Urothelium cell line (cell line): ENCODE measurements at places on chromosomes 3 and 15.

GRCh38 chr3:38003371-38003816, 12.8 kb downstream of the VILL start:
- DNase-seq: peak; percentile 68

DNA sequence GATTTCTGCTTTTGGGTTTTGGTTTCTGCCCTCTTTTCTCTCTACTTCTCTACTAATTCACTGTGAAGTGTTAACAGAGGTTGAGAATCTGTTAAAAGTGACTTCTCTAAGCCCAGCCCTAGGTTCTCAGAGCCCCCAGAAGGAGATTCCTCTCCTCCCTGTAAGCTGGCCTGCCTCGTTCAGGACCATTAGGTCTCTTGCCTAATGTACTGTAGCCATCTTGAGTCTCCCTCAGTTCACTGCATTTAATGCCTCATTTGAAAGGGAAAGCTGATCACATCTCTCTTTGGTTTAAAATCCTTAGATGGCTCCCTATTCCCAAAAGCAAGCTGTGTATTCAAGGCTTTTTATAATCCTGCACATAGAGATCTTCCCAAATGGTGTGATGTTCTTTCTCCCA, 16.3 kb downstream of the RTP1 start:
- no peak for DNase-seq

DNA sequence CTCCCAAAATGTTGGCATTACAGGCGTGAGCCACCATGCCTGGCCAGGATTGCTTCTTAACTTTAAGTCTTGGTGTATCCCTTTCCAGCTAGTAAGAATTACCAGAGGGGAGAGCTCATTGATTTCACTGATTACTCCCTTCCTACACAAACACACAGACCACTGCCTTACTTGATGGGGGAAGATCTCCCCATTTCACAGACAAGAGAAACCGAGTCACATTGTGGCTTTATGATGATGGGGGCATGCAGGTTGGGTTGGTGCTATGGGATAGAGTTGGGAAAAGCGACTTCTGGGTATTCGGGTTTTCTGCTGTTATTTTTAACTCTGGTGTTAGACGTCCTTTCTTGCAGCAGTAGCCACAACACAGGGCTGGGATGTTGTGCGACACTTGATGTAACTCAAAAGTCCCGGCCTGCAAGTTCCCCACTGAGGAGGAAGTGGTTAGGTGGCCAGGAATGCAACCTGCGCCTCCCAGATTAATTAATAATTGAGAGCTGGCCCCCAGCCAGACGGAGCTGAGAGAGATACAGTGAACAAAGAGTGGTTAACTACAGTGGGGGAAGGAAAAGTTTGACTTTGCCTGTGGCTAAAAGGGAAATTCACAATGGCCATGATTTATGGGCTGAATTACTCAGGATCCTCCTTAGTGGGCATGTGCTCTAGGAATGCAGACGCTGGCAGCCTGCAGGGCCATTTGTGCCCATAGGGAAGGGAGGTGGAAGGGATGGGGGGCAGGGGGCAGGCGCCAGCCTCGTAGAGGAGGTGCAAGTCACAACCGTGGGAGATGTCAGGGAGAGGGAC, 63.6 kb downstream of the SMAD6 start:
- DNase-seq: peak; percentile 86

DNA sequence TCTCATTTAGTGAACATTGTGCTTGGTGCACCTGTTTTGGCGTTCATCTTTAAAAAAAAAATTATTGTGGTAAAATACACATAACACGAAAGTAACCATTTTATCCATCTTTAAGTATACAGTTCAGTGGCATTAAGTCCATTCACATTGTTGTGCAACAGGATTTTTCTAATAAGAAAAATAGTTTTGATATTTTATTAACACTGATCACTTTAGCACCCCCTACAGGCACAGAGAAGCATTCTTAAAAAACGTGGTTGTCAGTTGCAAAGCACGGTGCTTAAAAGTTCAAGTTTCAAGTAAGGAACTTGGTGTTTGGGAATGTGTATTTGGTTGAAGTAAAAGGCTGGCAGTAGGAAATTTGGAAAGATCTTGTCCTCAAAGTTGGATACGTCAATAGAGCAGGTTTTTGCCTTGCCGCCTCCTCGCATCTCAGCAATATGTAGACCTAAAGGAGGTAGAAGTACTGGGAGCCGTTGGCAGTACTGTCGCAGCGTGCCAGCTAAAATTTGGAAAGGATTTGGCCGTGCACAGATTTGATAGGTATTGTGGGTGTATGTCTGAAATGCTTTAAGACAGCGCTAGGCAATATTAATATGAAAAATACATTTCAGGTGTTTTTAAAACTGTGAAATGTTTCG, 110.4 kb downstream of the LRRC28 start:
- no peak for DNase-seq

DNA sequence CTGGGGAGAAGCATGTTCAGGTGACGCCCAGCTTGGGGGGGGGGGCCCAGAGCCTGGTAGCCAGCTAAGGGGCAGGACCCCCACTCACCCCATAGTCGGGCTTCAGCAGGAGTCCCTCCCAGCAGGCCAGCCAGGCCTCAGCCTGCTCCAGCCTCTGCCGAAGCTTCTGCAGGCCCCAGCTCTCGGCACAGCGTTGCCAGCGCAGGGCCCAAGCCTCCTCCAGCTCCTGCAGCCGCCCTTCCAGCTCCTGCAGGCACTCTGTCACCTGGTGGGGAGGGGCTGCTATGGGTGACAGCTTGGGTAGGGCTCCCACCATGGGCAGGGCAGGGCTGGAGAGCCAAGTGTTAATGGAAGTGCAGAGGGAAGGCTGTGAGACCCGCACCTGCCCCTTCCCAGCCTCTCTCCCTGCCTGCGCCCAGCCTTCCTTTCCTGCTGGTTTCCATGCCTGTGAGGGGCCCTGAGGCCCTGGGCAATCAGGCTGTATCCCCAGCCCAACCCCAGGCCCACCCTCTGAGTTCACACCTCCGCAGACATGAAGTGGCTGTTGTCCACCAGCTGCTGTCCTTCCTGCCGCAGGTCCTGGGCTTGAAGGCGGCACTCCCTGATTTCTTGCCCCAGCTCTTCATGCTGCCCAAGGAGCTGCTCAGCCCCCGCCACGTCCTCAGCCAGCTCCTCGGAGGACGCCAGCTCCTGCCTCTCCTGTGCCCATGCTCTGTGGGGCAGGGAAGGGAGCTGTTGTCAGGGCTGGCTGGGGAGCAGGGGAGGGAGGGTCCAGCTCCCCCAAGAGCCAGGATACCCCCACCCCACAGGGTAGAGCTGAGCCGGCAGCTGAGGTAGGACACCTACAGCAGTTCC, 14.3 kb downstream of the PLA2G4B start:
- no peak for DNase-seq

- DNase-seq: no peak
Observed at GRCh38 chr15:94027581-94027980, 203.8 kb upstream of the MCTP2 start.

- DNase-seq: no peak
Observed at GRCh38 chr3:104673981-104674380, 692.7 kb upstream of the ALCAM start.

GRCh38 chr3:161423911-161424522, 52.7 kb upstream of the SPTSSB start:
- peak; percentile 25 for DNase-seq

GRCh38 chr15:70059476-70060213, 38.1 kb downstream of the TLE3 start:
- DNase-seq: no peak

- DNase-seq: no peak
Observed at GRCh38 chr3:117404730-117405129, 695.2 kb downstream of the TUSC7 start.

DNA sequence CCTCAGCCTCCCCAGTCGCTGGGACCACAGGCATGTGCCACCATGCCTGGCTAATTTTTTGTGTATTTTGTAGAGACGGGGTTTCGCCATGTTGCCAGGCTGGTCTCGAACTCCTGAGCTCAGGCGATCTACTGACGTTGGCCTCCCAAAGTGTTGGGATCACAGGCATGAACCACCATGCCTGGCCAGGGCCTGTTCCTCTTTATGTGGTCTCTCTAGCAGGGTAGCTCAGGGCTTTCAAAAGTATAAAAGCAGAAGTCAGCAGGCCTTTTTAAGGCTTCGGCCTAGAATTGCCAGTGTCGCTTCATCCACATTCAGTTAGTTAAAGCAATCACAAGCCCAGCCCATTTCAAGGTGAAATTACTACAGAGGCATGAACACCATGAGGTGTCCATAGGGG, 7.6 kb downstream of the VHL start:
- DNase-seq: no peak

DNA sequence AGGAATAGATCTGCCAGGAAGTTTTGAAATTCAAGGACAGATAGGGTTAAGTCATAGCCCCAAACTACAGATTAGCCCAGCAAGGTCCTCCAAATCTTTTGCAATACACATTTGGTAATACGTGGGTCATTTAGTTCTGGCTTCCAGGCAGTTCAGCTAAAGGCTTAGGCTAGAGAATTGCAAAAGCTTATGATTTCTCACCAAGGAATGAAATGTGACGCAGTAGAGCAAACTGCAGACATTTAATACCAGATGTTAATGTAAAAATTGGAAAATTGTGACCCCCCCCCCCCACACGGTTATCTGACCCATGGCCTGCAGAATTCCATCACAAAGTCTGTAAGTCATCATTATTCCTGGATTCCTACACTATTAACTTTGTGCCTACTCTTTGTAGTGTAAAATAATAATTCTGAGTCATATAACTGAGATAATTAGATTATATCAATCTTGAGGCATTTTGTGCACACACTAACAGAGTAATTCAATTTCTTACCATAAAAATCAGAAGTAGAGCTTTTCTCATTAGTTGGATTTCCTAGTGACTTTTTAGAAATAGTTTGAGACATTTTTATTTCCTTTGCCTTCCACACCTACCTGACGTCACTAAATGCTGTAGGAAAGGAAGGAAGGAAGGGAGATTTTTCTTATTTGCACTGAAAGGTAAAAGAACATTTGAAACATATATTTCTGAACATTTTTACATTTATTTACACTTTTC, 235.2 kb downstream of the DTWD1 start:
- DNase-seq: no peak

GRCh38 chr3:123872621-123873020, 11.5 kb downstream of the MYLK start:
- no peak for DNase-seq

DNA sequence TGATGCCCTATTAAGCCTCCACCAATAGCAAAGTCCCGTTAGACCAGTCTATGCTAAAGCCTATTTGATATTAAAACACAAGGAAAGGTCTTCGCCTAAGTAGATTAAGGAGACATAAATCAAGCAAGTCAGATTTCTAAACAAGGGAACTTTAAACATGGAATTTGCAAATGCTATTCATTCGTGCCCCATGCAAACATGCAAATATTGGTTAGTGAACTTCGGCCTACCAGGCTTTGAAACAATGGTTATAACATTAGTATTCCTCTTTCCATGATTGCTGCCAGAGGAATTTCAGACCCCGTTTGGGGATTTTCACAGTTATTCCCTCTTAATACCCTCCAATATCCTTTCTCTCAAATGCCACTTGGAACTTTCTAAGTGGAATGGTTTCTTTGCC, 36.9 kb upstream of the ZNF280D start:
- DNase-seq: no peak

GRCh38 chr15:44327578-44327977, 39.1 kb downstream of the GOLM2 start:
- no peak for DNase-seq

- peak; percentile 67 for DNase-seq
Observed at GRCh38 chr3:138862924-138863775, 28.4 kb upstream of the PIK3CB start.

DNA sequence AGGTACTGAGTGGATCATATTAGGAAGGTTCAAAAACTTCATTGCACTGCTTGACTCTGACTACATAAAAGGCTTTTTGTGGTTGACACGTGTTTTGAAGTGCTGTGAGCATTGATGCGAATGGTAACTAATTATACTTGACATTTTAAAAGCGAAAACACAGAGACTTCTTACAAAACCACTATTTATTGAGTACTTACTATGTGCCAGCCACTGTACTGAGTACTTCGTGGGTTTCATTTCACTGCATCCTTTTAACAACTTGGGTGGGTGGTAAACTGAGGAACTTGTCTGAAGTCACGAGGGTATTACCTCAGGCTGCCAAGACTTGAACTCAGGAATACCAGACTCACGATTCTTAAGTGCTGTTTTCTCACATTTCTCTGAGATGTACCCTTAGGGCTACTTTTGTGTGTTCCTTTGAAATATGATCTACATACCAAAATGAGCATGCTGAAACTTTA, 45.3 kb upstream of the PPP4R2 start:
- no peak for DNase-seq
